ENCODE measurements at places on chromosomes 2 and 18.
A peak's percentile ranks its signal among the peaks of the same experiment; 100 is the strongest.

GRCh38 chr2:74441690-74442482, at the start of gene RTKN:
Gene RTKN, minus strand, starts transcription at chr2:74441937. Its CDS starts 121 bp downstream, at chr2:74441816.
- DNase-seq: no peak

- no peak for DNase-seq
These were observed 33.3 kb downstream of the NPAS2 start for GRCh38 chr2:100852999-100853908.

DNA sequence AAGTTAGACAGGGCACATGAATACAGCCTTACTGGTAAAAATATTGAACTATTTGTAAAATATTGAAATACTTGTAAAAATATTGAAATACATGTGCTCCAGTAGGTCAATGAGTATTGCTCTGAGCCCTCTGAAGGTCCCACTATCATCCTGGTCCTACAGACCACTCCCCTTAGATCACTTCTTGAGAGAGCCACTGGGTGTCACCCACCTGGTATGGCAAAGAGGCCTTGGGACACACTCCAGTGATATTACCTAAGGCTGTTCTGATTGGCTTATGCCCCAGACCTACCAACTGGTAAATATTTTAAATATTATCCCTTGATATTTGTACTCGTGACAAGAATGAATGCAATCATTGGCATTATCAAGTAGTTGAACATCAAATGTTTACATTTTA, 5.0 kb downstream of the THSD7B start:
- no peak for DNase-seq

DNA sequence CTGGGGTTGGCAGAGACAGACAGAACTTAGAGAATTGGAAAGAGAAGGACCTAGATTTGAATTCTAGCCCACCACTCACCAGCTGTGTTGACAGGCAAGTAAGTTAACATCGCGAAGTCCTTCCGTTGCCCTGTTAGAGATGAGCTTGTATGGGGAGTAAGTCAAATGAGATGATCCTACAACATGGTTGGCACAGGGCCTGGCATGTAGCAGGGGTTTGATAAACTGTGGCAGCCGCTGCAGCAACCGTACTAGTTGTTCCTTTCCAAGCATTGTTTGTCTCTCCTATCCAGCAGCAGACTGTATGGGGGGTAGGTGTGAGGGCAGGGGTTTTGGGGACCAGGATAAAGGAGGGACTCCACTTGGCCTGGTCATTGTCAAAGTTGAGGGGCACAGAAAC, 16.0 kb downstream of the TET3 start:
- DNase-seq: no peak

- DNase-seq: no peak
These were observed 515 bp downstream of the TSHZ1 start for GRCh38 chr18:75211002-75211621.

DNA sequence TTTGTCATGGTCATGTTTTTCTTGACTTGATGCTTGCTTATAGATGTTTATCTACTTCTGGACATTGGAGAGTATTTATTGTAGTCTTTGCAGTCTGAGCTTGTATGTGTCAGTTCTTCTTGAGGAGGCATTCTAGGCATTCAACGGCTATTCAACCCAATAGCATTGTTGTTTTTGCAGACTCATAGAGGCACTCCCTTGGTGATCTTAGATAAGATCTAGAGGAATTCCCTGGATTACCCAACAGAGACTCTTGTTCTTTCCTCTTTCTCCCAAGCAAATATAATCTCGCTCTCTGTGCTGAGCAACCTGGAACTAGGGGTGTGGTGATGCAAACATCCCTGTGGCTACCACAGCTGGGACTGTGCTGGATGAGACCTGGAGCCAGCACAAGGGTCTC, 40.4 kb downstream of the SYT4 start:
- DNase-seq: no peak

DNA sequence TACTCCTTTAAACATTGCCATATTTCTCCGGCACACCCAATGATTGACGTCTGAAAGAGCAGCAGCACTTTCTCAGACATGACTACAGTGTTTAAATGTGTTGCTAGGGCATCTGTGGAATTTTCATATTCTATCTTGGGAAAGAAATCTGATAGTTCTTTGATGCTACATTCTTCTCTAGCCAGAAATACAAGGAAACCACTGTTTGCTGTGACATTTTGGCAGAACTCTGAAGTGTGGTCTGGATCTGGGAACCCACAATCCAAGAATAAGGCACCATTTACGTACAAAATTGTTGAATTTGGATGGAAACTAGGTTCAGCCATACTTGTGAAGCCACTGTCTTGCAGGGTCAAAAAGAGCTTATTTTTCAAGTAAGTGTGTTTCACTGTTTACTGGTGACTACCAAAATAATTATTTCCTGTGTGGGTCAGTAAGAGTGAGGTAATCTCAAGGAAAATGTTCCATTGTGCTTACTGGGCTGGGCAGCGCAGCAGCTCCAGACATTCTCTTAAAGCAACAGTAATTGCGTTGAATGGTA, 21.3 kb upstream of the CD28 start:
- DNase-seq: no peak

- no peak for DNase-seq
These were observed 5.2 kb upstream of the TPO start for GRCh38 chr2:1407950-1408675.

DNA sequence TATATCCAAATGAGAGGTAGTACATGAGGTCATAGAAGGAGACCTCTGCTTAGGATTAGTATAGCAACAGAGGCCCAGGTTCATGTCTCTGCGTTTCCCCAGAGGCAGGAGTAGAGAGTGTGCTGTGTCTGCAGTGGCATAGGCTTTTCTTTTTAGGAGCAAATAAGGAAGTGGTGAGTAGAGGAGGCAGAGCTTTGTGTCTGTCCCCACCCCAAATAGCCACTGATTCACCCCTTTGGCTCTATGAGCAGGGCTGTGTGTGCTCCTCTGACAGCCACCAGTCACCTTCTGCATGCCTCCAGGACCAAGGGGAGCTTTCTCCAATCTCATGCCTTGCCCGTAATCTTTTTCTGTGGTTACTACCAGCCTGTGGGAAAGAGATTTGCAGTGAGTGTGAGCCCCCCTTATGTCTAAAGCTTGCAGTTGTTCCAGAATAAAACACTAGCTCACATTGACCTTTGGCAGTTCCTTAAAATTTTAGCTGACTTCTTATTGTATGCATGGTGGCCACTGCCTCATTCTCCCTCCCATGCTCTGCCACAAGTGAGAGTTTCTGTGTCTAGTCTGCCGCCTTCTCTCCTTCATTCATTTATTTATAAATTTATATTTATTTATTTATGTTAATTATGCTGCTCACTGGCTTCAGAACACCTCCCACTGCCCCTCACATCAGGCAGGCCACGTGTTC, 23.5 kb upstream of the ELAC1 start:
- no peak for DNase-seq

DNA sequence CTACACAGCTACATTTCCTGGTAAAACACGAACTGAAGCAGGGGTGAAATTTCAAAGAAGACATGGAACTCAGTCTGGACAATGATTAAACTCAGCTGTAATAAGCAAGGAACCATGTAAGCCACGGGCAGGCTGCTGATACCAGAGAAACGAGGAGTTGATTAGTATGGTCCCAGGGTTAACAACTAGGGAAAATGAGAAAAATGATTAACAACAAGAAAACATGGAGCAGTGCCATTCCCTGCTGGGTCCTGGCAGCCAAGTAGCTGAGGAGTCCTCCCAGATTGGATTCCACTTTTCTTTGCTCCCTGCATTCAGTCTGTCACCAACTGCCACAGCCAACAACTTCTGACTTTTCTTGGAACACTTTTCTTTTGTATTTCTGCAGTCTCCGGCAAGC, 517.0 kb upstream of the KLHL29 start:
- DNase-seq: no peak

DNA sequence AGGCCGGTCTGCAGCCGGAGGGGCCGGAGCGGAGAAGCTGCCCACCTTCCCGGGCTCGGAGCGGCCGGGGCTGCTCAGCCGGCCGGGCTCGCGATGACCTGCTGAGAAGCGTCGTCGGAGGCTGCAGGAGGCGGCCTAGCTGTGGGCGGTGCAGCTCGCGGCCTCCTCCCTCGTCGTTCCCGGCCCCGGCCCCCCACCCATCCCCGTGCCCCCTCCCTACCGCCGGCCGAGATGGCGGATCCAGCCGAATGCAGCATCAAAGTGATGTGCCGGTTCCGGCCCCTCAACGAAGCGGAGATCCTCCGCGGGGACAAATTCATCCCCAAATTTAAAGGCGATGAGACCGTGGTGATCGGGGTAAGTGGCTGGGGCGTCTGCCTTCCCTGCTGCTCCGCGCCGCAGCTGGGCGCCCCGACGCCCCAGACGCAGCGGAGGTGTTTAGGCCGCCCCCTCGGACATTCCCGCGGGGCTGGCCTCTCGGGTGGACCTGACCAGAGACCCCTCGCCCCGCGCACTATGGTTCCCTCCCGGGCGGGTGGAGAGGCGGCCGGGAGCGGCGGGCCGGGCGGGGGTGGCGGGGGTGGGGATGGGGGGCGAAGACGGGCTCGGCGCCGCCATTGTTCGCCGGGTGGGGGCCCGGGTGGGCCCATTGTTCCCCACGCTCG, 492 bp downstream of the KIF5C start:
- DNase-seq: no peak

GRCh38 chr2:28287256-28287915, 105.3 kb upstream of the FOSL2 start:
- no peak for DNase-seq

DNA sequence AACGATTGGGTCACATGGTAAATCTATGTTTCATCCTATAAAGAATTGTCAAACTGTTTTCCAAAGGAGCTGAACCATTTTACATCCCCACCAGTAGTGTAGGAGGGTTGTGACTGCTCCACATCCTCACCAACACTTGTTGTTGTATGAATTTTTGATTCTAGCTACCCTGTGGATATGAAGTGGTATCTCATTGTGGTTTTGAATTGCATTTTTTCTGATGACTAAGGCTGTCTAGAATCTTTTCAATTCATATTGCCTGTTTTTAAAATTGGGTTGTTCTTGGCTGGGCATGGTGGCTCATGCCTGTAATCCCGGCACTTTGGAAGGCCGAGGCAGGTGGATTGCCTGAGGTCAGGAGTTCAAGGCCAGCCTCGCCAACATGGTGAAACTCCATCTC, 44.5 kb downstream of the TXNL1 start:
- no peak for DNase-seq

GRCh38 chr18:10912790-10913545, 236.4 kb downstream of the PIEZO2 start:
- DNase-seq: no peak

GRCh38 chr2:231612456-231613330, 20.0 kb downstream of the TEX44 start:
- DNase-seq: peak; percentile 40

GRCh38 chr2:217086038-217086522, 226.2 kb upstream of the TNP1 start:
- DNase-seq: no peak

GRCh38 chr2:46387292-46387691, 90.1 kb downstream of the EPAS1 start:
- no peak for DNase-seq

- DNase-seq: no peak
These were observed 128.8 kb downstream of the MREG start for GRCh38 chr2:215884451-215885087.

GRCh38 chr2:147500229-147500628, 344.6 kb upstream of the ACVR2A start:
- no peak for DNase-seq

DNA sequence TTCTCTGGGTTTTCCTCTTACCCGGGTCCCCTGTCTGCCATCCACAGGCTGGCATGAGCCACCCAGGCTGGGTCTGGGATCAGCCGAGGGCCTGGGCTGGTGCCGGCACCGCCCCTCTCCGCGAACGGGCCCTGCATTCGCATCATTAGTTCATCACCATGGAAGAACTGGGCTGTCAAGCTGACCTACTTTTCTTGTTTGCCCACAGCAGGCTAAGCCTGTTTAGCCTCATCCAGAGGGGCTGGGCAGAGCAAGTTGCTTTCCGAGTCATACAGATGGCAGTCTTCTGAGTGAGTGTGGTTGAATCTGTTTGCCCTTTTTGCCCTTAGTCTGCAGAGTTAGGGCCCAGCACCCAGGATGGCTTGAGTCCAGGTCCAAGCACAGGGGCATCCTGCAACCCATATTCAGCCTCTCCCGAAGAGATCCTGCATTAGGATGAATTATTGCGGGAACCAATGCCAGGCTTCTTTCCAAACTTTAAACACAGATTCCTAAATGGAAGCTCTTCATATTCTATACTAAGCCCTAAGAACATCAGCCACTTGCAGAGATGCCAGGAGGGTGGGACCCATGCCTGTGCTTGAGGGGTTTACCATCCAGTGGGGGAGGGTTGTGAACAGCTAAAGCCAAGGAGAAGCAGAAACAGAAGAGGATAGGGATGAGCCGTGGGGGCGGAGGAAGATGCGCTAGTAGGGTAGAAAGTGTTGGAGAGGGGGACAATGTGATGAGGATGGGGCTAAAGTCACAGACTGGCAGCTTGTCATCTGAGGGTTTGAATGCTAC, 68.0 kb downstream of the NPAS2 start:
- DNase-seq: no peak

DNA sequence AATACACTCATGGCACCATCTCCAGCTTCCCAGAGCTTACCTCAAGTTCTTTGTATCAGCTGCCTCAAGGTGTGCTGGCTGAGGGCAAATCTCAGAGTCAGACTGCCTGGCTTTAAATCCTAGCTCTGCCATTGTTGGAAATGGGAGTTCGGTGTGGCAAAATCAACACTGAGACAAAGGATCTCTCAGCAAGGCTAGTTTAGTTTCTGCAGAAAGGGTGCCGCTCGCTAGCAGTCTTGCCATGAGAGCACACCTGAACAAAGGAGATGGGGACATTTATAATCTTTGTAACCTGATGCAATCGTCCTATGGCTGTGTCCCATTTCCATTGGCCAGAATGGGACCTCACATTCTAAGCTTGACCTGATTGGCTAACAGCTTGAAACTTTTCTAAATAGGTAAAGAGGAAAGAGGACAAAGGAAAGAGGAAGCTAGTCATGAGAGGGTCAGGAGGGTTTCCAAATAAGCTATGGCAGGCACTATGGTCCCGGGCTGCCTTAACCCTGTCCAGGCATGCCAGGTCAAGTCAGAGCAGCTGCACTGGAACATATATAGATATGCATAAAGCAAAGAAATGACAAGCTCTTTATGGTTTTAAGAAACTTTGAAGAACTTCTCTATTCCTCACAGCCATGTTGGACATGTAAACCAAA, 4.3 kb upstream of the UBE2F start:
- DNase-seq: no peak

GRCh38 chr18:52288403-52289004, 51.5 kb upstream of the DCC start:
- no peak for DNase-seq
